ENCODE measurements at places on chromosomes 5 and 9.

- DNase-seq = no peak
Measured at GRCh38 chr5:76582230-76583162, 40.7 kb downstream of the F2RL2 start.

DNA sequence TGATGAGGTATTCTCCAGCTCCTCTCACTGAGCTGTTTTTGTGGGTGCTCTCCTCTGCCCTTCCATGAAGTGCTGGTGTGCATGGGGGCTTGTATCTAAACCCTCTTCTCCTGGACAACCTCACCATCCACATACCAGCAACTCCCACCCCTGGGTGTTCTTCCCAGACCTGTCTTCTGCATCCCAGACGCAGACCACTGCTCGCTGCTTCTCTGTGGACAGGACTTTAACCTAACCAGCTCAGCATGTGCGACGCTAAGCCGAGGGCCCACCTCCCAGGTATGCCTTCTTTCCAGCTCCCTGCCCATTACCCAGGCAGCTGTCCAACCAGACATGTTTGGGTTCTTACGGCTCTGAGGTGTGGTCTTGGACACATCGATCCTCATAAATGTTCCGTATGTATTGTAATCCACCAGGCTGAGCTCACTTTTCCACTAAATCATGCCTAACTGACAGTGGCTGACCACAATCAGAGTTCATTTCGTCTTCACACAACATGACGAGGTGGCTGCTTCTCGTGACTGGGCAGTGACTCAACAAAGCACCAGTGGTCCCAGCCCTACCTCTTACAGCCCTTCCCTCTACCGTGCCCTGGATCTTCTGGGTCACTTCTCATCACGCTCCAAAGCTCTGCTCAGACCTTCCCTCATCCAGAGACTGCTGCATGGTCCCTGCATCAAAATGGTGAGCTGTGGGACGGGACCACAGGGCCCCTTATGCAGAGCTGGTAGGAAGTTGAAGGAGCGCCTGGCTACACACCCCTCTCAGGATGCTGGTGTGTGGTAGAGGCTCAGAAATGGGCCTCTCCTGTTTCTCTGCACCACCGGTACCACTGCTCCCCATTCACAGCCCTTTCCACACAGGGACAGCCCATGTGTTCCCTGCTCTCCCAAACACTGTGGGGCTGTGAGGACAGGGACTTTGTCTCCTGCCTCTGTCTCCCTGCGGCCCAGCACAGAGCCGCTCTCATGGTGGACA lies 9.6 kb upstream of the PTGES2 start:
- no peak for DNase-seq

DNA sequence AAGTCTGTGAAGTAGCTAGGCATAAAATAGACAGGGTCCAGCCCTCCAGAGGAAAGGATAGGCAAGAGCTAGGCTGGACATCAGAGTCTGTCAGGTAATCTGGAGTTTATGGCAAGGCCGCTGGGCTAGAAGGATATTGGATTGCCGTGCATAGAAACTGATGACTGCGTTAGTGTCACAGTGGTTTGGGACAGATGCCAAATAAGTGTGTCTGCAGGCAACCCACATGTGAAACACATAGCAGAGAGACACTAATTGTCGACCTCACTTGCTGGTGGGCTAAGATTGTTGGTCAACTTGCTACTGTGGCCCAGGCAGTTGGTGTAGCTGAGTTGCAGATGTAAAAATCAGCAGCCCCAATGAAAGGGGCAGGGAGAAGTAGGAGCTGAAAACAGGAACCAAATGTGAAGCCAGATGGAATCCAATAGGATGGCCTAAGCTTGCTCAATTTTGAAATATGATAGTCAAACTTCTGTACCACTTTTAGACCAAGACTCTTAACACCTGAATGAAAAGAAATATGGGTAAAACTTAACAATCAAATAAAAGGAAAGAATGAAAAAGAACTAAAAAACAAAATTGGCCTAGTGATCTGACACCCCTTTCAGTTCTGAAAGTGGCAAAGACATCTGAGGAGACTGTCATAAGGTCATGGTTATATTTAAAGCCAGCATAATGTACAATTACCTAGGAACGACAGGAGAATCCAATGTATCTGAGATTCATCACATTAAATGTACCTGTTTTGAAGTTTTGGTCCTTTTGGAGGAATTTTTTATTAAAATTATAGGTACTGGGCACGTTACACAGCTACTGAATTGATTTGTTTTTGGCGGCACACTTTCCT lies 243.3 kb upstream of the ACTBL2 start:
- DNase-seq = no peak

DNA sequence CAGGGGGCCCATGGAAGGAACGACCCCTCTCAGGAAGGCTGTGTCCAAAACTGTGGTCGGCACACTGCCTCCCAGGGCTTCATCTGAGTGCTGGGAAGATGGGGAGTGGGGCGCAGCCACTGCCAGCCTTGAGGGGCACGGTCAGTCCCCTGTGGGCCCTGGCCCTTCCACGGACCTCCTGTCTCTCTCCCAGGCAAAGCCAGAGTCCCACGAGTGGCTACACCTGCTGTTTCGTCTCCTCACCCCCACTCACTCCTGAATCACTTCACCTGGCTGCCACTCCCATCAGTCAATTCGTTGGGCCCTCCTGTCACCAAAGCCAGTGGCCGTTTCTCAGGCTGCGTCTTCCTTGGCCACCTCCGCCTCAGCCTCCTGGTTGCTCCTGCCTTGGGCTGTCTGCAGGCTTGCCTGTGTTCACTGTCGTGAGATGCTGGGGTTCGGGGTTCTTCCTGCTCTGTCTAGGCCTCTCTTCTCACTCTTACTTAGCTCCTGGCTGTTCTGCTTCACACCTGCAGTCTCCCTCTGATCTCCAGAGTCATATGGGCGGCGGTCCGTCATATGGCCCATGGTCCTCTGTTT lies 58.8 kb upstream of the RNF130 start:
- DNase-seq = no peak

GRCh38 chr5:78521455-78521854 lies 127.1 kb downstream of the LHFPL2 start:
- DNase-seq = no peak

- DNase-seq = peak; percentile 33
Measured at GRCh38 chr5:151195622-151196021, 28.3 kb downstream of the CCDC69 start.
